ENCODE measurements at places on chromosomes 7 and 10.

DNA sequence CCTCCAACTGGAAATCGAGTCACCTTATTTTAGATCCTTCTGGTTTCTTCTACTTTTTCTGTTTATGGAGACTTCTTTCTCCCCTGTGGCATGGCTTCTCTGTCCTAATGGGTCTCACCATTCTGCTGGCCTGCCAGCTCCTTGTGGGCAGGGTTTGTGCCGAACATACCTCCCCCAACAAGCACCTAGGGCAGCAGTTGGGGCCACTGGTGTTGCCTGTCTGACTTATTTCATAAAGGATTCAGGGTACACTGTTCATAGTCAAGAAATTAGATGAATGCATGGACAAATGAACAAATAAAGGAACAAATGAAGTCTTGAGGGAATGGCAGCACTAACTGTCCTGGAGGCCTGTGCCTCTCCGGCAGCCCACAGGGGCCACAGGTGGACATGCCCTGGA is 55.6 kb upstream of the DOCK1 start:
- DNase-seq = no peak

- DNase-seq = no peak
Observed at GRCh38 chr10:3469639-3470020, 297.0 kb upstream of the PITRM1 start.

DNA sequence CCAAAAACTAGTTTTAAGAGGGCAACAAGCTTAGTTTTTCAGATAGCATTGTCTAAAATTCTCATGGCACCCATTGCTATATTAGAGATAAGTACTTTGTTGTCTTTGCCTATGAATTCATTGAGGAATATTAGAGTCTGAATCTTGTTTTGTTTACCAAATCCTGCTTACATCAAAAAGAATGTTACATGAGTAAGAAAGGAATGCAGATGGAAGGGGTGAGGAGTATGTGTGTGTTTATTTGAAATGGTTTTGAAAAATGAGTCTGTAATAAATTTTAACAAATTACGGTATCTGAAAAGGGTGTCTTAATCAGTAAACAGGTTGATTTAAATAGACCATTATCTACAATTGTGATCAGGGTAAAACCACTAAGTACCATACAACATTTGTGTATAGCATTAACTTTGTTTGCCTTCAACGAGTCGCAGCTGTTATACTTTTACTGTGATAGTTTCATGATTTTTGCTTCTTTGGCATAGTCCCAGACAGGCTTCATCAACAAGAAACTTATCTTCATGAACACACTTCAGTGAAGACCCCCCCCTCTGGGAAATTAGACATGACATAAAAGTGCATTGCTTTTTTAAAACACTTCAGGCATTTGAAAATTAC is 1183.9 kb upstream of the C7orf33 start:
- no peak for DNase-seq

GRCh38 chr7:139673762-139674161 is 104.0 kb downstream of the HIPK2 start:
- DNase-seq = no peak

DNA sequence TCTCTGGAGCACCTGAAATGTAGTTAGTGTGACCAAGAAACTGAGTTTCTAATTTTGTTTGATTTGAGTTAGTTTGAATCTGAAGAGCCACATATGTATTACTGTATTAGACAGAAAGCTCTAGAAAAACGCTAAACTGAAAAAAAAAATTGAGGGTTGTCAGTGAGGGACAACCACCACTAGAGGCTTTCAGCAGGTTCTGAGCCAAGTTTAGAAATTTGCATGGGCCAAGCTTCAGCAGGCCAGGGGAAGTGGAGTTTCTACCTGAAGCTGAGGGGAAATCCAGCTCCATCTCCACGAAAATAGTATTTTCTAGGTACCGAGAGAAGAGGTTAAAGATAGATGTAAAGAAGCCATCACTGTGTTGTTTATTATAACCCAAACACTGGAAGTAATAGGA is 77.9 kb upstream of the PLXNA4 start:
- DNase-seq = no peak

Data from activated CD4-positive, alpha-beta T cell treated with anti-CD3 and anti-CD28 coated beads for 1 hour (primary cell).